ENCODE measurements at places on chromosomes 7 and 10.
A peak's percentile ranks its signal among the peaks of the same experiment; 100 is the strongest.

GRCh38 chr10:51029172-51029641 lies 45.1 kb upstream of the PRKG1 start:
- no peak for DNase-seq

- DNase-seq, result no peak
These were observed 845.7 kb upstream of the POT1 start for GRCh38 chr7:125775317-125775716.

GRCh38 chr7:134891696-134892678 lies 94.3 kb upstream of the AGBL3 start:
- DNase-seq, result no peak

GRCh38 chr10:42963312-42963711 lies 113.6 kb upstream of the RET start:
- DNase-seq, result no peak

- DNase-seq, result no peak
These were observed 2.5 kb upstream of the SLIT1 start for GRCh38 chr10:97188261-97188711.

DNA sequence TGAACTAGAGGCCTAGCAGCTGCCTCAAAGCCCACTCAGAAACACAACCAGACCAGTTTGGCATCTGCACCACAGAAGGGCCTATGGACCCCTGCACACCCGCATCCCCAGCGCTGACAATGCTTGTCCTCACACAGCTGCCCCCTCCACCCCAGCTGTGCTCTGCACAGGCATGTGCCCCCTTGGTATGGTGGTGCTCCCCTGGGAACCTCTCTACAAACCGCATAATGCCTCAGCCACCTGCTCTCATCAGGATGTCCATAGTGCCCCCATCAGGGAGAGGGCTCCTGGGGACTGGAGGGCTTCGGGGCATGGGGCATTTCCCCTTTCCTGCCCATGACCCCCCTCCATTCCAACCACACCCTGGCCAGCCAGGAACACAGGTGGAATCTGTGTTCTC lies 347.5 kb downstream of the GRID1 start:
- DNase-seq, result no peak

DNA sequence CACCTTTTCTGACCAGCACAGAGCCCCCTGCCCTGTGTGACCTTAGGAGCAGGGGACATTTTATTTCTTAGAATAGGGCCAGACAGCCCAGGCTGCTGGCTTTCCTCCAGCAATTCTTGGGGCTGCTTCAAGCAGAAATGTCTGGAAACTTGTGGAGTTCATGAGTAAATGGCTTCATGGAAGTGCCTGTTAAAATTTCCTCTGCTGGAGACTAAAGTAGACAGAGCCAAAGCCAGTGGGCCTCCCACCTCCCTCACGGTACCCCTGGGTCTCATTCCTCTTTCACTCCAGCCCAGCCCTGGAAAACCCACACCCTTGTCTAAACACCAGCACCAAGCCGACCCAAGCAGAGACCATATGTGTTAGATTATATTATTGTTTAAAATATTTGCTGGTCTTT lies 505.5 kb upstream of the ZMIZ1 start:
- DNase-seq, result no peak

DNA sequence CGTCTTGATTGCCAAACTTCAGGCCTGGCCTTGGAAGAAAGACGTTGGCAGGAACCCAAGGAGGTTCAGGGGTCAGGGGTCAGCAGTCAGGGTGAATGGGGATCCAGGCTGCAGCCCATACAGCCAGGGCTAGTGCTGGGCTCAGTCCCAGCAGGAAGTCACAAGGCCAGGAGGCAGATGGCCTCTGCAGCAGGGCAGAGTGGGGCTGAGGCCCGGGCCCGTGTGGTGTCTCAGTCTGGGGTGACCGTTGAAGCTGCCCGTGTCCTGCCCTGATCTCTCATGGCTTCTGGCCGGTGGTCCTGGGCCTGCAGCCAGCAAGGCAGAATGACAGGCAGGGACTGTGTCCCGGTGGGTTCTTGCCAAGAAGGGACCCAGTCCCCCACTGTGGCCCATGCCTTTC lies 26.6 kb upstream of the PURB start:
- DNase-seq, result no peak

- DNase-seq, result no peak
These were observed 37.6 kb downstream of the VWA2 start for GRCh38 chr10:114276671-114277070.

GRCh38 chr10:35887685-35888084 lies 245.6 kb upstream of the FZD8 start:
- DNase-seq, result no peak

GRCh38 chr10:127415901-127416581 lies 133.1 kb upstream of the NPS start:
- no peak for DNase-seq

GRCh38 chr10:53744176-53744575 lies 971.6 kb upstream of the MBL2 start:
- no peak for DNase-seq

GRCh38 chr7:69105092-69105491 lies 493.2 kb upstream of the AUTS2 start:
- no peak for DNase-seq

GRCh38 chr10:78898341-78899097 lies 170.2 kb upstream of the ZMIZ1 start:
- DNase-seq, result no peak

- no peak for DNase-seq
These were observed 3.9 kb downstream of the CASD1 start for GRCh38 chr7:94513565-94513860.

DNA sequence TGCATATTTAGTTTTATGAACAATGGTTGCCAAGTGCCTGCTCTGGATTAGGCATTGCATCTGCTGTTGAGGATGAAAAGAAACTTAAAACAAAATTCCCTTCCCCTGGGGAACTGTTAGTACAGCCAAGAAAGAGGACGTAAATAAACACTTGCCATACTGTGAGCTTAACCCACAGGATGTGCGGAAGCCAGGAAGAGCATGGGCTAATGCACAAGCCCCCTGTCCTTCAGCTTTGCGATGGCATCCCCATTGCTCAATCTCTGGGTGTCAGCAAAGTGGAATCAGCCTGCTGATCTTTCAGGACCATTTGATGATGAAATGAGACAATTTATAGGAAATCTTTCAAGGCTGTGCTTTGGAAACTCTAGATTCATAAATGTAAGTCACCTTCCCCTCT lies 399.9 kb upstream of the IGFBP3 start:
- no peak for DNase-seq

GRCh38 chr7:42138691-42139090 lies 98.3 kb downstream of the GLI3 start:
- DNase-seq, result no peak

GRCh38 chr10:121595351-121595805 lies 2.9 kb downstream of the FGFR2 start:
- DNase-seq, result no peak

- peak; percentile 32 for DNase-seq
These were observed 276.1 kb downstream of the DNAJB6 start for GRCh38 chr7:157612664-157613561.

- DNase-seq, result no peak
These were observed 159.1 kb downstream of the ARHGAP12 start for GRCh38 chr10:31769564-31769963.

- no peak for DNase-seq
These were observed 133.7 kb downstream of the PTPRZ1 start for GRCh38 chr7:122006687-122007086.

DNA sequence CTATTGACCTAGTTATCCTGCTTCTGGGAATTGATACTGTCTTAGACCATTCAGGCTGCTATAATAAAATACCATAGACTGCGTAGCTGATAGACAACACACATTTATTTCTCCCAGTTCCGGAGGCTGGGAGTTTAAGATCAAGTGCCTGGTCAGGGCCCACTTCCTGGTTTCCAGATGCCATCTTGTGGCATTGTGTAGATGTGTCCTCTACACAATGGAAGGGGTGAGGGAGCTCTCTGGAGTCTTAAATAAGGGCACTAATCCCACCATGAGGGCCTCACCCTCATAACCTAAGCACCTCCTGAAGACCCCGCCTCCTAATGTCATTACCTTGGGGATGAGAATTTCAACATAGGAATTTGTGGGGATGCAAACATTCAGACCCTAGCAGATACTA lies 62.4 kb downstream of the SLC35B4 start:
- DNase-seq, result no peak

GRCh38 chr10:44947371-44948152 lies 12.0 kb upstream of the RASSF4 start:
- no peak for DNase-seq

GRCh38 chr7:36690041-36690440 lies 34.3 kb downstream of the AOAH start:
- DNase-seq, result no peak

DNA sequence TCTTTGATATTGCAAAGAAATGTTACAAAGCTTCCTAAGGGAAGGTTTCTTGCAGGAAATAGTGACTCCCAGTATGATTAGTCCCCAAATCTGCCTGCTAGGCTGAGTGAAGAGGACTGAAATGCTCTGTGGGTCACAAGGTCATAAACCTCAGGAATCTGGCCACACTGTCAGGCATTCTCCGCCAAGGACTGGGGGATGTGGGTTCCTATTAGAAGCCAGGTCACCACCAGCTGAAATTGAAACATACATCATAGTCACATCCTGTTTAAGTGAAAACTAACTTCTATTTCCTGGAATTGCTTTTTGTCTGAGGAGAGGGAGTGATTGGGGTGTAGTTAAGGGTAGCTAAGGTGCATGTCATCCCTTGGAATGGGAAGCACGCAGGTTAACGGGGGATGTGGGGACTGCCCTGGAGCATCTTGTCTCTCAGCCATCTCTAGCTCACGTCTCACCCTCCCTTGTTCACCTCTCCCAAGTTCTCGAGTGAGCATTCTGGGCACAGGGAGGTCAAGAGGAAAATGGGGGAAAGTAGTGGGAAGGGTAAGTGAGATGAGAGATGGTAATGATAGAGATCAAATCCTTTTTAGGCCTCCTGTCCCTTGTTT lies 12.0 kb upstream of the GSAP start:
- DNase-seq, result no peak

DNA sequence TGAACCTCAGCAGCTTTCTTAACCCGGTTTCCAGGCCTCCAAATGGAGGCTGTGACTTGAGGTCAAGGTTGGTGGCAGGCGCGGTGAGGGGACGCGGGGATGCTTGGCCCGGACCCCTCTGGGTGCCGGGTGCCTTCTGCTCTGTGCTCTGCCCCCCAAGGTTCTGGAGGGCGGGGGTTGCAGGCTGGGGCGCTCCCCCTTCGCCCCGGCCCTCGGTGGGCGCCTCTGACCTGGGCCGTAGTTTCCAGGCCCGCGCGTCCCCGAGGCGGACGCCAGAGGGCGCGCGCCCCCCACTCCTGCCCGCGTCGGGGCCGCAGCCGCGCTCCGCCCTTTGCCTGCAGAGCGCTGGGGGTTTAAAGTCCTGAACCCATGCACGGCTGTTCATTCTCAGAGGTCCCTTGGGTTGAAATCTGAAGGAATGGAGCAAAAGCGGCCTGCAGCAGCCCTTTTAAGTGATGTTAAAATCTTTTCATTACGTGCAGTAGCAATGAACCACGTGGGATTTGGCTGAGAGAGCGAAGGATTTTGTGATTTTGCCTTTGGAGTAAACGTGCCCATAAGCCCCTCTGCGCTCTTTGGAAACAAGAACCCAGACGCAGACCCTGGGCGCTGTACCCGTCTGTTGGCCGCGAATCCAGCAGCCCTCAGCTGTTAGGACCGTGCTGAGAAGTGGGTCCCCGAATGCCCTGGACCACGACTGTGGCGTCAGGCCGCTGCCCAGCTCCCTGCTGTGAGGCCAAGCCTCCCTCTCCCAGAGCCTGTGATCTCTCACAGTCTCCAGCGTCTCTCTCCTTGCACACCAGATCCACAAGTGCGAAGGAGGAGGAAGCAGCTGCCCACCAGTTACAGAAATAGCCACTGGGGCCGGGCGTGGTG lies 135.0 kb downstream of the ACTR3B start:
- peak; percentile 10 for DNase-seq

DNA sequence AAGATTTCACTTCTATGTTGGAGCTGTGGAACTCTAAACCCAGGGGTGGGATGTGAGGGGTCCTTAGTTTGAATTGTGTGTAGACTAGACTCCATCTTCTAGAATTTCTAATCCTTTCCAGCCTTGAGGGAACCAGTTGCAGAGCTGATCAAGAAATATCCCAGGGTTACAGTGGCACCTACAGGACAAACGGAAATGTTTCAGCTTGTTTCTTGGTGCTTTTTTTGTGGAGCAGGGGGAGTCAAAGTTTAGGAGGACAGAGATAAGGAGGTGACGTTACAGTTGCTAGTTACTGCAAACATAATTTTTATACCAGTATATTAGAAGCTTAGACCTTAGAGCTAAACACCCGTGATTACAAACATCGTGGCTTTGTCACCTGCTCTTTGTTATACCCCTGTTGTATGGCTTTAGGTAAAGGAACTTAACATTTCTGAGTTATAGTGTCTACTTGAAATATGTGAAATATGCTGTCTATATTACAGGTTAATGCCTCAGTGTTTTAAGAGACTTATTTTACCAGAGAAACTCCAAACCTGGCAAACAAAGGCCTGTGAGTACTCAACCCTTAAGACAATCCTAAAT lies 84.5 kb upstream of the DYNC1I1 start:
- DNase-seq, result no peak

- no peak for DNase-seq
These were observed 222.5 kb upstream of the LRRN3 start for GRCh38 chr7:110868458-110868857.

- no peak for DNase-seq
These were observed 78.0 kb upstream of the MACROH2A2 start for GRCh38 chr10:69974551-69975155.

- no peak for DNase-seq
These were observed 281.1 kb upstream of the PFKP start for GRCh38 chr10:2786251-2786650.

DNA sequence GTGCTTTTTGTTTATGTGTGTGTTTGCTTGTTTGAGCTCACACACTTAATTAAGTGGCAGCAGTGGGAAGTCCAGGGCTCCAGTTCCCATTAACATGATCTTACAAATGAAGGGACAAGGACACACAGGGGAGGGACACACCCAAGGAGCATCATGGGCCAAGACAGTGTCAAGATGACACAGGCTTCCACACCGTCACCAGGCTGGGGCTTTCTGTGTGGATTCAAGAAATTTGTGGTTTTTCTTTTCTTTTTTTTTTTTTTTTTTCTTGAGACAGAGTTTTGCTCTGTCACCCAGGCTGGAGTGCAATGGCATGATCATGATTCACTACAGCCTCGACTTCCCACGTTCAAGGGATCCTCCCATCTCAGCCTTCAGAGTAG lies 173.6 kb downstream of the KIAA1217 start:
- no peak for DNase-seq

DNA sequence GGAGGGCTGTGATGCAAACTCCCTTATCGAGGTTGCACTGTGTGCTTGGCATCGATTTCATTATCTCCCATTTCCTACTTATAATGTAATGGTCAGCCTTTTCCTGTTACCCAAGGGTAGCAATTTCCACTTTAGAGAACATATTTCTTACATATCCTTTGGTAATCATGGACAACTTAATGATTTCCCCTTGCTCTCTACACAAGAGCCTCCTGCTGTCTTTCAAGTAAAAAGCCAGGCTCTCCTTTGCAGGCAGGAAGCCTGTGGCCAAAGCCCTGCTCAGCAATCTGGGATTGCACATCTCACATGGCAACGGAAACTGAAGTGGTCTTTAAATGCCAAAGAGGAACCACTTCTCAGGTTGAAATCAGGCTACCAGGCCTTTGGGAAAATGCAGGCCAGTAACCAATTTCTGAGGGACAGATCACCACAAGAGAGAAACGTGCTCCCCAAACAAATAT lies 86.7 kb upstream of the IKZF1 start:
- no peak for DNase-seq

- DNase-seq, result no peak
These were observed 64.7 kb downstream of the DIP2C start for GRCh38 chr10:624605-625332.
